Lung microvascular endothelial cell (primary cell): ENCODE measurements at places on chromosomes 16 and 17. TPM values are rescaled to one million over a fixed set of nuclear protein-coding genes. Genes with fewer than 3 reads are reported as not detected.

DNA sequence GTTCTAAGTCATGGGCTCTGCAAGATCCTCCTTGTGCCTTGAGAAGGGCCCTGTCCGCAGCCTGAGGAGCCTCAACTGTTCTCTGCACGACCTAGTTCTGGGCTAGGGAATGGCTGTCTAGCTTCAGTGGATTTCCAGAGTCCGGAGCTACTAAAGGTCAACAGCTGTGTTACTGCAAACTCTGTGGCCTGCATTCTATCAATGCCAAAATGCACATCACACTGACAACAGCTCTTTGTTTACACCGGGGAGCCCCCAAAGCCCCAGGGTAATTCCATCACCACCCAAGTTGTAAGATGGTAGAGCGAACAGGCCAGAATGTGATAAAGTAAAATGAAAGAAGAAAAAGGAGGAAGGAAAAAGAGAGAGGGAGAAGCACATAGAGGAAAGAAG is 610.2 kb downstream of the MAF start:
- no peak for DNase-seq

KRT27 gene
- not detected in 2 replicates for total RNA-seq

EVPL gene
- not detected in 2 replicates for total RNA-seq

TNFRSF13B gene
- total RNA-seq, result not detected in 2 replicates
